ENCODE measurements at places on chromosomes 13 and 19.

DNA sequence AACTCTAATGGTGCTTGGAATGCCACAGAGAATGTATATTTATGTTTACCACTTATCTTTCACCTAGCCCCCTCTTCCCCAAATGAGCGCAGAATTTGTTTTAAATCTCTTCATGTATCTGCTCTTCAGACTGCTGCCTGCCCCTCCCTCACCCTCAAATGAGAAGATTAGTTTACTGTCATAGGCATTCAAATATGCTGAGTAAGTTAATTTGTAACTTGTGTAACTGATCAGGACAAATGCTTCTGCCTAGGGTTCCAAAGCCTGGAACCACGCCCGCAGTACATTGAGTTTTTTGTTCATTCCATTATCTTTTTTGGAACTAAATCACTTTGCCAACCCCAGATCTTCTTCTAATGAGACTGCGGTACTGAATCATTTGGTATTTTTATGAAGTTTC, 74.5 kb downstream of the ATP8A2 start:
- DNase-seq: no peak

DNA sequence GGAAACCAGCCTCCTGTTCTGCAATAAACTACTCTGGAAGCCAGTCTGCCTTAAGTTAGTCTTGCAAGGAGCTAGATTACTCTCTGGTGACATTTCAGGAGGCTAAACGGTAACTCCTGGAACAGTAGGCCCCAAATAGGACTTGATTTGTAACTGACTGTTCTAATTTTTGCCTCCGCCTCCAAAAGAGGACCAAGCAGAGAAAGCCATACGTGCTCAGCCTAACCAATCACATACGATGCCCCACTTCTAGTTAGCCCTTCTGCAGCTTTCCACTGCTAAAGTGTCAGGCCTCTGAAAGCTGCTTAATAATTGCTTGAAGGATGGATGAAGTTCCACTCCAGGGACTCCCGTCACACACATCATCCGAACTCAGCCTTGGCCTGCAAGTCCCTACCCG, 744 bp downstream of the ZNF805 start:
- no peak for DNase-seq

- DNase-seq: no peak
Observed at GRCh38 chr19:32130332-32130731, 215.1 kb upstream of the ZNF507 start.

- DNase-seq: no peak
Observed at GRCh38 chr13:95698047-95698749, 21.3 kb downstream of the DNAJC3 start.

- DNase-seq: no peak
Observed at GRCh38 chr13:111971891-111972780, 94.8 kb upstream of the SOX1 start.

- no peak for DNase-seq
Observed at GRCh38 chr13:113792236-113792770, 33.3 kb downstream of the TMEM255B start.

GRCh38 chr13:46318986-46319385, 68.1 kb downstream of the RUBCNL start:
- no peak for DNase-seq

GRCh38 chr13:34816908-34817665, 125.0 kb upstream of the NBEA start:
- DNase-seq: no peak

GRCh38 chr19:9857920-9858746, 23.0 kb downstream of the PIN1 start:
- no peak for DNase-seq

- no peak for DNase-seq
Observed at GRCh38 chr19:32265995-32266394, 79.4 kb upstream of the ZNF507 start.

DNA sequence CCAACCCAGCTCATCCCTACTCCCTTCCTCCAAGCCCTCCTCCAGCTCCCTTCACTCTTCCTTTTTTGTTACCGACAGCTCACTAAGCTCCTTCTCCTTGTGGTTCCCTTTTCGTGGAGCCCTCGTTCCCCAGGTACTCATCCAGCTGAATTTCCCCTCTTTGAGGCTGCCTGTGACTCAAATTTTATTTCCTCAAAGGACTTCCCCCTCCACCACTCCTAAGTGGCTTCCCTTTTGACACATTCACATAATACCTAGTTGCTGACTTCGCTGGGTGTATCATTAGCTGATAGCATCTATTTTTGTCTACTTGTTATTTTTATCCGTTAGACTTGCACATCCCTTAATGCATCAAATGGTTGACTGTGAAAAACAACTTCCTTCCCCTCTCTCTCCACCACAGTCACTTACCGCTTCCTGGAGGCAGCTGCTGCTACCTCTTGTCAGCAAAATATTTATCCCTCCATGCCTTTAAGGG, 14.5 kb downstream of the FFAR2 start:
- peak; percentile 19 for DNase-seq

GRCh38 chr19:2149980-2150793, 1.2 kb downstream of the AP3D1 start:
- no peak for DNase-seq

DNA sequence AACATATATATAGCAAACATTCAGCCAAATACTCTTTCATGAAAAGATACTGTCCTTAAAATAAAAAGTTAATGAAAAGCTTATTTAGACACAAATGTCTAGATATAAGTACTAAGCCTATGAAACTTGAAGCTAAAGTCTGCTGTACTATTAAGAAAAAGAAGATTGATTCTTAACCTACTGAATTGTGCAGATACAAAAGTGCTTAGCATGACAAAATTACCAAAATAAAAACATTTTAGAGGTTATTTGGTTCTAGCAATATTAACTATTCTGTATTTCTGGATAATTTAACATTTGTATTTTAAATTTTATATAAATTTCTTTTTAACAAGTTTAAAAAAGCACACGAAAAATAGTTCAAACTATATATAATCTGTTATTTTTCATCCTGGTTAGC, 8.8 kb downstream of the RNF6 start:
- DNase-seq: no peak

- no peak for DNase-seq
Observed at GRCh38 chr13:84741253-84741652, 859.0 kb upstream of the SLITRK1 start.

DNA sequence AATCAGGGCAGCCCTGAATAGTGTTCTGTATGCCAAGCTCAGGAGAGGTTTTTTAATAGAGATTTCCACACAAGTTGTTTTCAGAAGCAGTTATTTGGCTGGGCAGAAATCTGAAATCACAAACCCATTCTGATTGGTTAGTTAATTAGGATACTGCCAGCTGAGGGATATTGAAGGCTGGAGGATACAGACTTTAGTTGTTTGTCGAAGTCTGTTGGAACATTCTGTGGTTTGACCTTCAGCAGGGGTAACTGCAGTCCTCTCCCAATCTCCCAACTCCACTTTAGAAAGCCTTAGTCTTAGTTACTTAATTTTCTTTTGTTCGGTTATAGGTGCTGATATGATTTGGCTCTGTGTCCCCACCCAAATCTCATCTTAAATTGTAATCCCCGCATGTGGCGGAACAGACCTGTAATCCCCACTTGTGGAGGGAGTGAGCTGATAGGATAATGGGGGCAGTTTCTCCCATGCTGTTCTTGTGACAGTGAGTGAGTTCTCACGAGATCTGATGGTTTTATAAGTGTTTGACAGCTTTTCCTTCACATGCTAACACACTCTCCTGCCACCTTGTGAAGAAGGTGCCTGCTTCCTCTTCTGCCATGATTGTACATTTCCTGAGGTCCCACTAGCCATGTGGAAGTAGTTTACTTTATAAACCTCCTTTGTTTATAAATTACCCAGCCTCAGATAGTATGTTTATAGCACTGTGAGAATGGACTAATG, 169.2 kb downstream of the GPC5 start:
- DNase-seq: no peak

DNA sequence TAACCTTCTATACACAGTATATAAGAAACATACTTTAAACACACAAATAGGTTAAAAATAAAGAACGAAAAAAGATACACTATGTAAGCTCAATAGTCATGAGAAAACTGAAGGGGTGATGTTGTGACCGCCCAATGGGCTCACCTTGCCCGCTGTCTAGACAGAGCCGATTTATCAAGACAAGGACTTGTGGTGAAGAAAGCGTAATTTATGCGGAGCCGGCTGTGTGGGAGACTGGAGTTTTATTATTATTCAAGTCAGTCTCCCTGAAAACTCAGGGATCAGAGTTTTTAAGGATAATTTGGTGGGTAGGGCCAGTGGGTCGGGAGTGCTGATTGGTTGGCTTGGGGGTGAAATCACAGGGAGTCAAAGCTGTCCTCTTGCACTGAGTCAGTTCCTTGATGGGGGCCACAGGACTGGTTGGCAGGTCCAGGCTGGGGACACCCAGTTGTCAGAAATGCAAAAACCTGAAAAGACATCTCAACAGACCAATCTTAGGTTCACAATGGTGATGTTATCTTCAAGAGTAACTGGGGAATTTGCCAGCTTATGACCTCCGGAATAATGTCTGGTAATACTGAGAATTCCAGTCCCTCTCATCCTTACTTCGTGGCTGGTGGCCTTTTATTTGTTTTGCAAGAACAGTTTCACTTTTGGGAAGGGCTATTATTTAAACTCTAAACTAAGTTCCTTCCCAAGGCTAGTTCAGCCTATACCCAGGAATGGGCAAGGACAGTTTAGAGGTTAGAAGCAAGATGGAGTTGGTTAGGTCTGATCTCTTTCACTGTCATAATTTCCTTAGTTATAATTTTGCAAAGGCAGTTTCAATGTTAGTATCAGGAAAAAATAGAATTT, 96.6 kb downstream of the UBL3 start:
- DNase-seq: no peak

- DNase-seq: no peak
Observed at GRCh38 chr13:30023196-30023895, 172.9 kb upstream of the UBL3 start.

- DNase-seq: no peak
Observed at GRCh38 chr19:2289714-2290435, 7.9 kb upstream of the PEAK3 start.

- no peak for DNase-seq
Observed at GRCh38 chr19:12867120-12868099, 13.8 kb downstream of the DNASE2 start.

GRCh38 chr13:33275916-33276315, 9.6 kb downstream of the STARD13 start:
- DNase-seq: no peak

DNA sequence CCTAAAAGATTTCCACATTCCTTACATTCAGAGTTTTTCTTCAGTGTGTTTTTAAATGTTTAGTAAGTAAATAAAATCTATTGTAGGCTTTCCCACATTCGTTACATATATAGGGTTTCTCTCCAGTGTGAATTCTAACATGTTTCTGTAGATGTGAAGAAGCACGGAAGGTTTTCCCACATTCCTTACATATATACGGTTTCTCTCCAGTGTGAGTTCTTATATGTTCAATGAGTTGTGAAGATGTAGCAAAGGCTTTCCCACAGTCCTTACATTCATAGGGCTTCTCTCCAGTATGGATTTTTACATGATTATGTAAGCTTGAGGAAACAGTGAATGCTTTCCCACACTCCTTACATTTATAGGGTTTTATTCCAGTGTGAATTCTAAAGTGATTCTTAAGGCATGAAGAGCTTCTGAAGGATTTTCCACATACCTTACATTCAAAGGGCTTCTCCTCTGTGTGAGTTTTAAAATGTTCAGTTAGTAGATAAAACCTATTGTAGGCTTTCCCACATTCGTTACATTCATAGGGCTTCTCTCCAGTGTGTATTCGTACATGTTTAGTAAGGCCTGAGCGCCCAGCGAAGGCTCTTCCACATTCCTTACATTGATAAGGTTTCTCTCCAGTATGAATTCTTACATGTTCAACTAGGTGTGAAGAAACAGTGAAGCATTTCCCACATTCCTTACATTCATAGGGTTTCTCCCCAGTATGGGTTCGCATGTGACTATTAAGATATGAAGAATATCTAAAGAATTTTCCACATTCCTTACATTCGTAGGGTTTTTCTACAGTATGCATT, 18.2 kb downstream of the ZNF121 start:
- no peak for DNase-seq

DNA sequence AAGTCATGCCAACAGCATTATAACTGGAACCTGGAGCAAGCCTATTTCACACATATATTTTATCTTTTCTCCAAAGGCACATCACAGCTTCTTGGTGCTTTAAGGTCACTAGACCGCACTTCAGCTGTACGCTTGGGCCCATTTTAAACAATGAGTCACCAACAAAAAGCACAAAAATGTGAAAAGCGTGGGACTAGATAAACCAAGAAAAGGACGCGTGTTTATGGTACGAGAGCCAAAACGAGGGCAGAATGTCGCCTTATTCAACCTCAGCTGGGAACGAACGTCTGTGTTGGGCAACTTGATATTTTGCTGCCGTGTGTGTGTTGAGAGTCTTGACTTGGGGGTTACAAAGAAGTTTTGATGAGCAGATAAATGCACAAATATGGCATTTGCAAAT, 9.2 kb upstream of the EHD2 start:
- no peak for DNase-seq

DNA sequence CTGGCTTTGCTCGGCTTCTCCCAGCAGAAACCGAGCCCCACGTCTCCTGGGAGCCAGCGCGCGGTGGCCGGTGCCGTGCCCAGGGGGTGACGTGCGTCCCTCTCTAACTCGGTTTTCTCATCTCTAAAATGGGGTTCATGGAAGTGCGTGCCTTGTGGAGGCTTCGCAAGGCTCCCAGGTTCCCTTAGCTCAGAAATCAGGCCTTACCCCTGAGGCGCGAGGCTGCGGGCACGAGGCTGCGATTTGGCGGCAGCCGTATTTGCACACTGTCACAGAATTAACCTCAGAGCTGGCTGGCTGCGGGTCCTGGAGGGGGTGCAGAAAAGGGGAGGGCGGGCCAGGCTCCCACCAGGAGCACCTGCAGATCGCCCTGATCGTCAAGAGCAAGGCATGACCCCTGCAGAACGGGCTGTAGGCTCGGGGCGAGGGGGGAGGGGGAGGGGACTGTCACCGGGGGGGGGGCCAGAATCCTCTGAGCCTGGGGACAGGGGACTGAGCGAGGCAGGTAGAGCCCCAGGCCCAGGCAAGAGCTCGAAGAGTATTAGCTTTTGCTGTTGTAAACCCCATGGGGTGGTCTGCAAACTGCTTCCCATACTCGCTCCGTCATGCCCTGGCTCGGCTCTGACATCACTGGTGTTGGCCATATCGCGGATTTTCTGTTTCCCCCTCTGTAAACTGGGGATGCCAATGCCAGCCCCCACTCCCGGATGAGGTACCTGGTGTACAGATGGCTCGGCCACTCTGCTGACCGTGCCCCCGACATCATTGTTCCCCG, 62.2 kb downstream of the CCNE1 start:
- no peak for DNase-seq

DNA sequence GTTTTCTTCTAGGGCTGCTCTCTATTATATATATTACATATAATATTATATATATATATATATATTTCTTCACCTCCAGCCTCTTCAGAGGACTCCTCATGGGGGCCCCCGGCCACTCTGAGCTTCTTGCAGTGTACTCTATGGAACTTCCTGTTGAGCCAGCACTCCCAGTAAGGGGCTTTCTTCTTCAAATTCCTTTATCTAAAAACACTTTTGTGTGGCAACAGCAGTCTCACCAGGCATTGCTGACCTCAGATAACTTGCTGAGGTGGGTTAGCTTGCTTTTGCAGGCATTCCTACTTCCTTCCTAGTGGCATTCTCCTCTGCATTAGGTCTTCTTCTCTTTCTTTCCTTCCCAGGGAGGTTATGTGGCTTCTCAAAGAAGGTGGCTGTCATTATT, 381.5 kb downstream of the MYO16 start:
- DNase-seq: no peak

GRCh38 chr13:65342541-65343337, 1887.4 kb downstream of the PCDH9 start:
- DNase-seq: no peak
